ENCODE measurements at places on chromosomes 12 and 14.

DNA sequence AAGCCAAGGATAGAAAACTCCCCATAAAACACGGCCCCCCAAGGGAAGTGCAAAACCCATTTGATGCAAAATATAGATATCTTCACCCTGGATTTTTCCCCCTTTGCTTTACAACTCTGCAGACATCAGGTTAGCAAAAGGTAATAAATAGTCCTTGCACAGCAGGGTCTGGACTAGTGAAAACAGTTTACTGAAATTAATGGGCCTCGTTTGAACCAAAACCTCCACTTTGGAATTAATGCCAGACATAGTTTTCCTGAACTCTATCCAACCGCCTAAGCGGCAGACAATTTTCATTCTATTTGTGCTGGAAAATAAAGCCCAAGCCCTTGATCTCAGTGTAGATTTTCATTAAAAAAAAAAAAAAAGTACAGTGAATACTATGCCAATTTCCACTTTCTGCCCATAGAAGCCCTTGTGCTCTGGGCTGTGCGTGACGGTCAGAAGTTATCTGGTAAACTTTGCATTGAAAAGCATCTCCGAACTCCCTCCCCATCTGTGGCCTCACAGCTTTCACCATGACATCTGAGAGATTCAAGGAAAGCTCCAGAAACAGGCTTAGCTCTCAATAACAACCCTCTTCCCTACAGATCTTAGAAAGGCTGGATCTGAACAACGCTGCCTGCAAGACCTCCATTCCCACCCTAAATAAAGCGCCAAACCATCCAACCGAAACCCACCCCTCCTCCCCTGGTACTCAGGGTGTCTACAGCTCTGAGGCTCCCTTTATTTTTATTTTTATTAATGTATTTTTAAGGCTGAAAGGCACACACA is 11.0 kb upstream of the IRF2BPL start:
- DNase-seq: no peak

GRCh38 chr12:85621041-85621440 is 215.2 kb downstream of the RASSF9 start:
- DNase-seq: no peak

GRCh38 chr12:54579258-54579657 is 9.2 kb downstream of the PPP1R1A start:
- no peak for DNase-seq

- DNase-seq: no peak
Measured at GRCh38 chr12:82896979-82897378, 210.3 kb downstream of the TMTC2 start.

GRCh38 chr14:22627506-22628263 is 16.5 kb downstream of the OR6J1 start:
- no peak for DNase-seq

DNA sequence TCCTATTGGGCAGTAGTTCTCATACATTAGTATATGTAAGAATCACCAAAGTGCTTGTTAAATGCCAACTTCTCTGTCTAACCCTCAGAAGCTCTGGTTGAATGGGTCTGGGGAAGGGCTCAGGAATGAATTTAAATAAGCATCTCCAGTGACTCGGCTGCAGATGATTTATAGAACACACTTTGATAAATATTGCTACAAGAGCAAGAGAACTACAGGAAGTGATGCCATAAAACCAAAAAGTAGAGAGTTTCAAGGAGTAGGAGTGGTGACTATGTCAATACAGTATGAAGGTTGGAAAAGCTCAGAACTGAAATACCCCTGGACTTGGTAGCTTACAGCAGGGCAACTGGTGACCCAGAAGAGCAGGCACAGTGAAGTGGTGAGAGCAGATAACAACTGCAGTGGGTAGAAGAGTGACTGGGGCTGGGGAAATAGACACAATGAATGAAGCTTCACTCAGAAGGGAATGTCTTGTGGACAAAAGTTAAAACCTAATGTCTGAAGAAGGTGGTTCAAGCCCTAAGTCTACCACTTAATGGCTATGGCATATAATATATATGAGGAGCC is 8.0 kb upstream of the PLEKHA5 start:
- no peak for DNase-seq

- no peak for DNase-seq
Measured at GRCh38 chr12:92224685-92225331, 79.2 kb upstream of the BTG1 start.

DNA sequence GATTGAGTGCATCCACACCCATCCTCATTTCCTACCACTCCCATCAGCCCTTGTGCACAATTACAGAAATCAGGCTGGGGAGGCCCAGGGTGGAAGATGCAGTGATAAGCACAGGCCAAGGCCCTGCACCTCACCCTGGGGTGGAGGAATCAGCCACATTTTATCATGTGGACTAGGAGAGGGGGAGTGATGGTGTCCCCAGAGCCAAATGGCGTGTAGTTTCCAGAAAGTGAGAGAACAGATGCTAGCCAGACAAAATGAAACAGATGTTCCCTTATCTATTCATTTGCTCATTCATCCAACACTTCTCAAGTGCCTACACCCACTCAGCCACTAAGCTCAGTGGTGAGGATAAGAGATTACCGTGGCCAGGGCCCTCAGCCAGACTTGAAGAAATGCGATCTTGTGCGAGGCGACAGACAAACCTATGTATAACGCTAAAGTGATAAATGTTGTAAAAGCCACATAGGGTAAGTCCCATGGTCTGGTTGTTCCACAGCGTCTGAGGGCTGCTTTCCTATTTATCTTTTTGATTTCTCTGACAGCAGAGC is 93.6 kb downstream of the STAB2 start:
- DNase-seq: peak; percentile 88

DNA sequence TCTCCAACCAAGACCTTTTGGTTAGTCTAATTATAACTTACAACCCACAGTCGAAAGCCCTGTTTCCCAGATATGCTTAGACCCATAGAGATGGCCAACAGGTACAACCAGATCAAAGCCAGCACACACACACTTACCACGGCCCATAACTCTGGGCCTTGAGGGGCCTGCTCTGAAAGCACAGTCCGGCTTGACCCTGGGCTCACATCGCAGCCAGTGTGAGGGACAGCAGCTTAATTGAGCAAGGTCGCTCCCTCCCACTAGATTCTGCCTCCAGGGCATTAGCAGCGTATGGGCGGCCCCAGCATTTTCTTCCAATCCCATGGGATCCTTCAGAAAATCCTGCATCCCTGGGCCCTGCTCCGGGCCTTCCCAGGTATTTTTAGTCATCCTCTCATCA is 157.4 kb upstream of the FKBP4 start:
- no peak for DNase-seq

DNA sequence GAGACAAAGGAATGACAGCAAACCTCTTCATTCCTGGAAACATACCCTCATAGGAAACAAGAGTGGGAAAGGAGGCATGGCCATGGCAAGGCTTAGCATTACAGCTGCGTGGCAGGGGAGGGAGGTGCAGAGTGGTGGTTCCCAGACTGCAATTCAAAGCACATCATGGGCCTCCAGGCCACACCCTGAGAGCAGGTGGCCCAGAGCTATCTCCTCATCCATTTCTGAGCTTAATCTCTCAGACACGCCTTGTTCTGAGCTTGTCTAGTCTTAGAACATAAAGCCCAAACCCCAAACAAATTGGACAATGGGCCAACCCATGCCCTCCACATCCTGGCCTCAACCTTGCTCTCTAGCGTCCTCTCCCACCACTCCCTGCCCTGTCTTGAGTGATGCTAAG is 5.9 kb upstream of the KRT3 start:
- peak; percentile 50 for DNase-seq

All from NCI-H2029 treated with DMSO at 0.1 percent for 48 hours (cell line).